ENCODE measurements at places on chromosomes 16 and 17.

- peak; percentile 83 for DNase-seq
Measured at GRCh38 chr16:55569025-55569424, 2.5 kb downstream of the CAPNS2 start.

DNA sequence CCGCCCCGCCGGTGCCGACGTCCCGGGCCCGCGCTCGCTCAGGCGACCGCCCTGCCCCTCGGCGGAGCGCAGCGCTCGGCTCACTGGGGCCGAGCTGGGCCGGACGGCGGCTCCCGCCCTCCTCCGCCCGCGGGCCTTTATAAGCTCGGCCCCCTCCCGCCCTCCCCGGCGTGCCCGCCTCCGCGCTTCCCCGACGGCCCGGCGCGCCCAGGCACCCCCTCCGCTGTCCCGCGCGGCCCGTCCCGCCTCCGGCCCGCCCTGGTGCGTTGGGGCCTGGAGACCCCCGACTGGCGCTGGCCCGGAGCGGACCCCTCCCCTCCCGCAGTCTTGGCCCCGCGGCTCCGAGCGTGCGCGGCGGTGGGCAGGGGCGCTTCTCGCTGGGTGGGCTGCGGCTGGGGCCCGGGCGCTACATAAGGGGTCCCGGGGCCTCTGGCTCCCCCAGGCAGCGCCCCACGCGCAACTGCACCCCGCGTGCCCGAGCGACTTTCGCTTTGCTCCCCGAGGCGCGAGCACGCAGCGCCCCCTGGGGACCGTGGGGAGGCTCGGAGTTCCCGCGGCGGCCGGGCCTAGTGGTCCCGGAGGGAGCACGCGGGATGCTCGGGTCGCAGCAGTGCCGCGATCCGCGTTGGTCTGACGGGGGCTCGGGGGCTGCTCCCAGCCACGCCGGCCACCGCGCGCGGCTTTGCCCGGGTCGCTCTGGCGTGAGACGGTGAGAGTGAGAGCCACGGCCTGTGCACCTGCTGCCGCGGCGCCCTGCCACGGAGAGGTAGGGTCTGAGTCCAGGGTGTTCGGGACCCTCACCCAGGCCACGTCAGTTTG lies at the start of gene PIEZO1:
TSS of gene PIEZO1 (minus strand) at position 115 of the 819 bp plus-strand sequence. CDS start 256 bp downstream, outside the sequence.
- peak; percentile 47 for DNase-seq

GRCh38 chr17:2092253-2092652 lies 37.4 kb downstream of the HIC1 start:
- DNase-seq, result no peak

GRCh38 chr16:54135361-54136275 lies 151.0 kb downstream of the IRX3 start:
- peak; percentile 68 for DNase-seq

DNA sequence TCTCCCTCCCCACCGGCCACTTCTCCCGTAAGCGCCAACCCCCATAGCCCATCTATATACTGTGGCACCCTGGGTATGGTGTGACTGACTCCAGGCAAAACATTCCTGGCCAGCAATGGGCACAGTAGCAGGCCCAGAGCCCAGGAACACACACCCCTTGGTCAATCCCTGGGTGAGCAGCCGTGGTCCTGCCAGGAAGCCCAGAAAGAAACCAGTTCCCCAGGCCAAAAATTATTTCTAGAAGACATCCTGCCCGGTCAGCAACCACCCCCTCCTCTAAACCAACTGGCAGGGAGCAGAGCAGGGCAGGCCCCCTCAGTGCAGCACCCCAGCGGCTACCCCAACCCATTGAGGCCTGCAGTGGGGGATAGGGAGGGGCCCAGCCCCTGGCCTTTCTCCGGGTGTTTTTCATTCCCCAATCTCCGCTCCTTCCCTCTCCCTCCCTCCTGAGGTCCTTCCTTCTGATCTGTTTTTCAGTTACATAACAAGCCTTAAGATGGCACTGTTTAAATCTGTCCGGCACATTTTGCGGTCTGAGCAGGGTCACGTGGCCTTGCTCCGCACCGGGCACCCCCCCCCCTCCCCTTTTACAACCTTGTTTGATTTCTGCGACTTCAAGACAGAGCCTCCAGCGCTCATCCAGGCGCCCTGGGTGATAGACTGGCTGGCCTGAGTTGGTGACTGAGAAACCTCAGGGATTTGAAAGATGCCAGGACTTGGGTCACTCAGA lies 2.0 kb downstream of the NPTX1 start:
- peak; percentile 61 for DNase-seq

GRCh38 chr16:11175106-11175786 lies 80.8 kb downstream of the SOCS1 start:
- DNase-seq, result peak; percentile 45

DNA sequence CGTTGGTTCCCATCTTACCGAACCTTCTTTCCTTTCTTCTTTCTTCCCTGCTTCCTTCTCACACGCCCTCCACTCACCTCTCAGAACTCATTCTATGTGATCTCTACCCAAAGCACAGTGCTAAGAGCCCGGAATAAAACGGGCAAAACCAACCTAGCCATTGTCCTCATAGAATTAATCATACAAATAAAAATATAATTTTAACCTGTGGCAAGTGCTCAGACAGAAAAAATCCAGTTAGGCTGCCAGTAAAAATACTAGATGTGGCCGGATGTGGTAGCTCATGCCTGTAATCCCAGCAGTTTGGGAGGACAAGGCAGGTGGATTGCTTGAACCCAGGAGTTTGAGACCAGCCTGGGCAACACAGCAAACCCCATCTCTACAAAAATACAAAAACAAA lies 27.0 kb downstream of the BMERB1 start:
- DNase-seq, result no peak

DNA sequence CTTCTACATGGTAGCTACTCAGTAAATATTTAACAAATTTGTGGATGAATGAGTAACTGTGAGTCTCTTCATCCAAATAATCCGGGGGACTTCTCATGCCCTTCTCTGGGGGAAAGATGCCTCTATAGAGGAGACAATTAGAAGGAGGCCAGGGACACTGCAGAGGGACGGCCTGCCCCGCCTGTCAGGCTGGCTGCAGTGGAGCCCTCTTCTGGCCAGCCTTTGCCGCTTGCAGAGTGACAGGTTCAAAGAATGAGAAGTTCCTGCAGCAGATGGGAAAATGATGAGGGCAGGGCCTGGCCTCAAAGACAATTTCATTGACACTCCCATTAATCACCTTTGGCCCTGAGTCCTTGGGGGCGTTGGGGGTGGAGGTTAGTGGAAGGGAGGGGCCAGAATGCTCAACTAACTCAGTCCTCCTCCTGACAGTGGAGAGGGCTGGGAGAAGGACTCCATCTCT lies 339.0 kb downstream of the MAF start:
- peak; percentile 18 for DNase-seq

GRCh38 chr17:28698253-28698941 lies 13.3 kb downstream of the PROCA1 start:
- peak; percentile 2 for DNase-seq

GRCh38 chr17:35743626-35744328 lies 9.3 kb downstream of the GAS2L2 start:
- DNase-seq, result peak; percentile 66

GRCh38 chr16:5925850-5926249 lies 828.3 kb upstream of the EEF2KMT start:
- DNase-seq, result no peak

- peak; percentile 12 for DNase-seq
Measured at GRCh38 chr16:53886482-53887378, 182.8 kb downstream of the FTO start.

DNA sequence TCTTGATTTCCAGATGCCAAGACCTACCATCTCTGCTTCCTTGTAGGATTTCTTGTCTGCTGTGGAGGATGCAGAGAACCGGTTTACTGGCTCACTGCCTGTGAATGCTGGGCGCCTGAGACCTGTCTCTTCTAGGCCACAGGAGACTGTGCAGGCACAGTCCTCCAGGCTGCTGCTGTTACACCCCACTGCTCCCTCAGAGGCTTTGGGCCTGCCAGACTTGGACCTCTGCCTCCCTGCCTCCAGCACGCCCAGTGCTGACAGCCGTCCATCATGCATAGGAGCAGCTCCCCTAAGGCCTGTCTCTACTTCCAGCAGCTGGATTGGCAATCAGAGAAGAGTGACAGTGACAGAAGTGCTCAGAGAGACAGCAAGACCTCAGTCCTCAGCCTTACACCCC lies 6.1 kb downstream of the HROB start:
- DNase-seq, result no peak

DNA sequence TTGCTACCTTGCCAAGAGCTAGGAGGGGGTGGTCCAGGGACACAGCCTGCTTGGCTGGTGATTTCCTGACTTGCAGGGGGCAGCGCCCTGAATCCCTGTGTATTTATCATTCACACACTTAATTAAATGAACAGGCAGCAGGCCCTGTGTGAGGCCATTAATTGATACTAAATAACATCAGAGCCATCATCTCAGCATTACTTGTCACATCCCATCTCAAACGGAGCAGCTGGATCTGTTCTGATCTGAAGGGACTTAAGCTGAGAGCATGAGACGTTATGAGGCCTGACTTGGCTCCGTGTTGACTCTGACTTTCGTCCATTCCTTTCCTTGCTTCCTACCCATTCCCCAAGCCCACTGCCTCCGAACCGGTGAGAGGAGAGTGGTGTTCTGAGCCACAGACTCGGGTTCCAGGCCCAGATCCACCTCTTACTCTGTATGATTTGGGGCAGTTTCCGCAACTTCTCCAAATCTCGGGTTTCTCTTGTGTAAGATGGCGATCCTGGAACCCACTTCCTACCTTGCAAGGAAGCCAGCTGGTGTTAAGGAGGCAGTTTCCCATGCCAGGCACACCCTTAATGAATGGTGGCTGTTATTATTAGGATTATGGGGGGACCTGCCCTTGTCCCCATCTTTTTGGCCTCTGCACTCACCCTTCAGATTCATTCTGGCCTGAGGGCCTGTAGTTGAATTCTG lies 33.8 kb downstream of the CACNA1G start:
- DNase-seq, result peak; percentile 11

DNA sequence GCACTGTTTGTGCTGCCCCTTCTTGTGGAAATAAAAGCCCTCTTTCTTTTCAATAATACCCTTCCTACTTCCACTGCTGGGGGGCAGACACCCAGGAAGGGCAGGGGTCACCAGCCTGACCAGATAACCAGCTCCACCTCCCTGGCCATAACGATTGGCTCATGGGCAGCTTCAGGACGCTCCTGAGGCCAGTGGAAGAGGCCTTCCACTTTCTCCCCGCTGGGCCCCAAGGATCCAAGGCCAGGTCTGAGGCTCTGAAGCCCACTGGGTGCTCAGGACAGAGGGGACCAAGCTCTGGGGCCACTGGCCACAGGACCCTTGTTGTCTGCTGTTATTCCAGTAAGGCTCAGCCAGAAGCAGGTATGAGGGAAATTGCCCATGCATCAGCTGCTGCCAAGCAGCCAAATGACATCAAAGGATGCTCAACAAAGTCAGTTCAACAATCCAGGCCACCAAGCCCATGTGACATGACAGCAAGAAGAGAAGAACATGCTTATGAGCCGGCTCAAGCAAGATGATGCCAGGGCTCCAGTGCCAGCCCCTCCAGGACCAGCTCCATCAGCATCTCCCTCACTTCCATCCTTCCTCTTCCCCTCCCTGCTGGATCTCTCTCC lies 238.8 kb downstream of the ZNF423 start:
- no peak for DNase-seq

DNA sequence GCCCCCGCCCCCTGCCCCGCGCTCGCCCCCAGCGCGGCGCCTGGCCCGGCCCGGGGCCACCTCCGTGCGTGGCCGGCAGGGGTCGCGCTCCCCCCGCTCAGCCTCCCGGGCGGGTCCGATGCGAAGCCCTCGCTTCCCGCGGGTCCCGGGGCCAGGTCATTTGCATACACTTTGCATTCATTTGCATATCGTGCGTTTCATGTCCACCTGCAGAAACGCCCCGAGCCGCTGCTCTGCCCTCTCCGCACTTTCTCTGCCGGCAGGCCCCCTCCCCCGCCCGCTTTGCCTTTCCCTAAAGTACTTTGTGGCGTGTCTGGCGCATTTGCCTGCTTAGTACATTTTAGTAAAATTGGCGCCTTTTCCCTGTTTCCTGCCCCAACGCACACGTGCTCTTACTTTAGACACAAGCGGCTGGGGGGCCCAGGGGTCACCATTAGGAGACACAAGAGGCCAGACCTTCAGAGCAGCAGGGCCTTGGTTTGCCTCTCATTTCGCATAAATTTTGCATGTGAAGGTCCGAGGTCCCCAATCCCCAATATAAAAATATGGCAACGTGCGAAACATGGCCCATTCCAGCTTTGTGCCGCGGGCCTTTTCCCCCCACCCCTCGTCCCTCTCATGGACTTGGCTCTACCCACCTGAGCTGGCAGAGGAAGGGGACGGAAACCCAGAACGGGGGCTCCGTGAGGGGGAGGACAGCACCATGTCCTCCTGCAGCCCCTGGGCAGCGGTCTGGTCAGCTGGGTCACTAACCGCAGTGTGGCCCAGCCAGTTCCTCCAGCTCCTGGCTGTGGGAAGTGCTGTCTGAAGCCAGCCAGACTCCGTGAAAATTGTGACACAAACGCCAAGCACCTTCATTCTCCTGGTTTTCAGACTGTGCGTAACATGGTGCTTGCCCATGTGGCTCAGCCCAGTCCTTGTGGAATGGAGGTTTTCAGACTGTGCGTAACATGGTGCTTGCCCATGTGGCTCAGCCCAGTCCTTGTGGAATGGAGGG lies 34.8 kb downstream of the CBFA2T3 start:
- DNase-seq, result peak; percentile 70

GRCh38 chr17:27928587-27928986 lies 35.4 kb upstream of the LYRM9 start:
- peak; percentile 36 for DNase-seq

DNA sequence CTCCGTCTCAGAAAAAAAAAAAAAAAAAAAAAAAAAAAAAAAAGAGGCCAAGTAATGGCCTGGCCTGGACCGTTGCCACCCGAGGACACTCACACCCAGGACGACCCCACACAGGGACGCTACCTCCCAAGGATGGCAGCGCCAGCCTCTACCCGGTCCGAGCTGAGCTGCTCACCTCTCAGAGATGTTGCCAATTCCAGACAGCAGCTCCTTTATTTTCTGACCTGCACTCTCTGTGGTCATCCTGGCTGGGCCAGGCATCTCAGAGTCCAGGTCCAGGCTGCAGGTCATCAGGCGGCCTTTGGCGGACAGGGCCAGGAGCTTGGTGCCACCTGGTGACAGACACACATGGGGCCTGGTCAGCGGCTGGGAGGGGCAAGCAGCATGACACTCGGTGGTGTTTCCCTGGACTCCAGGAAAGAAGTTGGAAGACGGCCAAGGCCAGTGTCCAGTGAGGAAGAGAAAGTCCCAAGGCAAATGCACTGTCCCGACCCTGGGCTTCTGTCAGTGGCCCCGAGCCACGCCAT lies 3.1 kb downstream of the FAAP100 start:
- DNase-seq, result no peak

GRCh38 chr16:87835882-87836331 lies 33.4 kb downstream of the SLC7A5 start:
- no peak for DNase-seq

- no peak for DNase-seq
Measured at GRCh38 chr17:67080804-67081203, 36.5 kb downstream of the CACNG1 start.

- no peak for DNase-seq
Measured at GRCh38 chr17:57655553-57655952, 89.5 kb downstream of the CCDC182 start.

GRCh38 chr16:57757326-57757786 lies 21.8 kb downstream of the KATNB1 start:
- peak; percentile 65 for DNase-seq

GRCh38 chr17:9364837-9365430 lies 210.7 kb downstream of the STX8 start:
- DNase-seq, result no peak
